ENCODE measurements at places on chromosomes 6 and 20. TPM values are rescaled to one million over a fixed set of nuclear protein-coding genes. Genes with fewer than 3 reads are reported as not detected.

GRCh38 chr6:90251295-90251992 is 45.2 kb downstream of the BACH2 start:
- H3K4me3 ChIP-seq = no peak overlapping the region
- DNase-seq = no peak
- H3K36me3 ChIP-seq = peaks cover 6% of the 10 kb centered on the region
- no peaks in the 10 kb centered on the region for H3K27me3 ChIP-seq

The ACSS1 gene
- total RNA-seq = 33.1 TPM

The TFAP2A gene
- 0.18 TPM for total RNA-seq

- H3K4me3 ChIP-seq = no peak overlapping the region
- no peaks in the 10 kb centered on the region for H3K4me1 ChIP-seq
- no peaks in the 10 kb centered on the region for H3K36me3 ChIP-seq
These were observed 311.9 kb upstream of the MAP3K7 start for GRCh38 chr6:90898763-90899162.

The PSORS1C1 gene
- total RNA-seq = not detected

The SLC22A23 gene
- 6.3 TPM for total RNA-seq

DNA sequence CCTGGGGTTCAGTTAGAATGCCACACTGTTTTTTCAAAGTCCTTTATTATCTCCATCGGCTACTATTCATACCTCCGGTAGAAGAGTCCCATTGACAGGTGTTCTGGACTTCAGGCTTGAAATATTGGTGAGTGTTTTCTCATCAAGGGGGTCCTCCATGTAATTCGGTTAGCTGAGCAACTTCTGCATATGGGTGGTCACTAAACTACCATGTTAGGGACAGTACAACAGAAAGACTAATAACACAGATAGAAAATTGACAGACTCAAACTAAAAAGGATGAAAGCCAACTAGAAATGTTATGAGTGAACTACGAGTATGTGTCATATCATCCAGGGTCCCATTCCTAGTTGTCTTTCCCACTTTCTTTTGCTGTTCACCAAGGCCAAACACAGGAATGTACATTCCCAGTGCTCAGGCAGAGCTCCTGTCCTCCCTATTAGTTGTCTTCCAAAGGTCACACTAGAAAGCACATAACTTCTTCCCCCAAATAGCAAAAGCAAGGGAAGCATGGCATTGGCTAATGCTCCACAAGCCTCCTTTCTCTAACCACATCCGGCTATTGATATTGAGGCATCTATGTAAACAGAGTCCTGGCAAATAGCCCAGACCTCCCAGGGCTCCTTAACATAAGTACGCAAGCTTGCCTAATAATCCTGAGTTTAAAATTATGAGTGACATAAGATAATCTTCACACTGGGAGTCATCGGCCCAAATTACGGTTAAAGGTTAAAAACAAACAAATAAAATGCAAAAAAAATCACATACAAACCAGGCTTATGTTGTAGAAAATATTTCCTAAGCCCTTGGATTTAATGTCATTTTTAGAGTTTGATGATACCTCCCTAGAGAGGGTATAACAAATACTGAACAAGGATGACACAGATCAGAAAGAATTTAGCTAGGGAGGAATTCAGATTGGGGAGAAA is 13.2 kb downstream of the CCN2 start:
- H3K27me3 ChIP-seq = peaks cover 26% of the 10 kb centered on the region
- H3K4me1 ChIP-seq = no peaks in the 10 kb centered on the region
- no peaks in the 10 kb centered on the region for H3K36me3 ChIP-seq
- DNase-seq = no peak

The FABP7 gene
- total RNA-seq = not detected

The OSTM1 gene
- total RNA-seq = 38.5 TPM

The SUMO4 gene
- 11.4 TPM for total RNA-seq

The POU5F1 gene
- total RNA-seq = not detected

- no peak overlapping the region for H3K4me3 ChIP-seq
- H3K27me3 ChIP-seq = no peaks in the 10 kb centered on the region
- no peak for DNase-seq
- H3K27ac ChIP-seq = no peak overlapping the region
- no peaks in the 10 kb centered on the region for H3K4me1 ChIP-seq
These were observed 183.5 kb upstream of the COL21A1 start for GRCh38 chr6:56430629-56431600.

The LST1 gene
- 42.6 TPM for total RNA-seq

- no peaks in the 10 kb centered on the region for H3K4me1 ChIP-seq
- H3K36me3 ChIP-seq = peaks cover 2% of the 10 kb centered on the region
- DNase-seq = no peak
- H3K27ac ChIP-seq = peak overlapping the region; percentile 1
These were observed 914 bp downstream of the TREM2 start for GRCh38 chr6:41161851-41162552.

DNA sequence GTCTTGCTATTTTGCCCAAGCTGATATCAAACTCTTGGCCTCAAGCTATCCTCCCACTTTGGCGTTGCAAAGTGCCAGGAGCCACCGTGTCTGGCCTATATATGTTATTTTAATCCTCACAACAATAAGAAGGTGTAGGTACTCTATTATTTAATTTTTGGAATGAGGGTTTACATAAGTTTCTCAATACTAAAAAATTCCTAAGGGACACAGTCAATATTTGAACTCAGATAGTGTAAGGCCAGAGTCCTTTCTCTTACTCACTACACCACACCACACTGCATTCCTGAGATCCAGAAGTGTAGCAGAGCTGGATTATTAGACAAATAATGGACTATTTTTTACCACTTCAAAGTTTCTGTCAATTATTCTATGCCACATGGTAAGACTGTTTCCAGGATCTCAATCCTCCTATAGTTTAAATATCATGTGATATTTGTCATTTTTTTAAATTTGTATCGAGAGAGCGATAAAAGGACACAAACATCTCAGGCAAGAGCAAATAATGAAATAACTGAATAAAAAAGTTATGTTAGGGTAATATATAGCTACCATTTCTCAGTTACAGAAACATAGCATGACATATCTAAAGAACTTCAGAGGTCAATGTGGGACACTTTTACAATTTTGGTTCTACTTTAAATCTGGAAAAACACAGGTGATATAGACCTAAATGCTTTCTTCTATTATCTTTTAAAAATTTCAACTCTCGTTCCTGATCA is 162.2 kb upstream of the THEMIS start:
- H3K36me3 ChIP-seq = no peaks in the 10 kb centered on the region
- H3K27ac ChIP-seq = no peak overlapping the region
- no peaks in the 10 kb centered on the region for H3K4me1 ChIP-seq
- DNase-seq = no peak

- DNase-seq = no peak
- H3K27ac ChIP-seq = peak overlapping the region; percentile 67
- H3K4me3 ChIP-seq = no peak overlapping the region
These were observed 20.5 kb upstream of the LTV1 start for GRCh38 chr6:143822584-143823024.

The C20orf96 gene
- 2.4 TPM for total RNA-seq

The TOX2 gene
- 2.2 TPM for total RNA-seq

The PABPC1L gene
- total RNA-seq = 37.5 TPM

GRCh38 chr6:33208091-33208967 is at the start of gene RING1:
RING1 (plus strand) TSS chr6:33208500; CDS start chr6:33208823, 323 bp downstream.
- H3K36me3 ChIP-seq = peaks cover 4% of the 10 kb centered on the region
- peak within 1 kb of the TSS; percentile 96 for H3K4me3 ChIP-seq
- peak within 1 kb of the TSS; percentile 90 for H3K27ac ChIP-seq
- peak; percentile 89 for DNase-seq
- H3K4me1 ChIP-seq = peaks cover 51% of the 10 kb centered on the region
- peaks cover 14% of the 10 kb centered on the region for H3K27me3 ChIP-seq

GRCh38 chr6:2179950-2180349 is 65.5 kb downstream of the GMDS start:
- no peak for DNase-seq
- H3K4me3 ChIP-seq = no peak overlapping the region
- peaks cover 5% of the 10 kb centered on the region for H3K36me3 ChIP-seq
- H3K4me1 ChIP-seq = peaks cover 16% of the 10 kb centered on the region
- no peak overlapping the region for H3K27ac ChIP-seq

DNA sequence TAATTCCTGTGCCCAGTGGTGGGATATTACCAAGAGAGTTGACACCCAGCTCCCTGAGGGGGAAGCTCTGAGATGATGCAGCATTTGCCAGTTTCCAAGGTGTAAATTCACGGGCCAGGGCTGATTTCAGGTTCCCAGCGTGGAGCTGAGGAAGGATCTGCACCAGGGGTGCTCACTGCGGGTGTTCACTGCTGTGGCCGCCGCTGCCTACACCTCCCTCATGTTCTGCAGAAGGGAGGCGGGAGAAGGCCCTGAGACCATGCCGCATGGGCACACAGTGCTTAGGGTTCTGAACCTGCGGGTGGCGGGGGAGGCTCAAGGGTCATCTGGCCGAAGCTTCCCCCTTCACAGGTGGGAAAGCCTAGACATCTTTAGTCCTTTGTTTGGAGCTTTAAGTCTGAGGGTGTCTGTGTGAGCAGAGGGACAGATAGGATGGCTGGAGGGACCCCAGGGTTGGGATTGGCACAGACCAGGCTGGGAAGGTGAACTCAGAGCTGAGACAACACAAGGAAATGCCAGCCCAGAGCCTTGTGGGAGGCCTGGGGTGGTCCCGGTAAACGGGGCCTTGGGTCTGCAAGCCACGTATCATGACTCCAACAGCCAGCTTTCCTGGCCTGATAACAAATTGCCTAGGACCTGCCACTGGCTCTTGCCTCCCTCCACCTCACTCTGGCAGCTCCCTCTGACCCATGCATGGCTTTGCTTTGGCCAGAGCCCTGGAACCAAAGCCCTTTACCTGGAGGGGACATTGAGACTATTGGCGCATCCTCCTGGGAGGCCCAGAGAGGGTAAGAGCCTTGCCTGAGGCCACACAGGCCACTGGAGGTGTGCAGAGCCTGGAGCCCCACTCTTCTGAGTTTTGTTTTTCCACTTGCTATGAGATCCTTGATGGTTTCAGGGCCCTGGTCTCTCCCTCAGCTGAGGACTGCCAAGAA is 40.4 kb downstream of the SYNJ2 start:
- peaks cover 7% of the 10 kb centered on the region for H3K36me3 ChIP-seq
- H3K4me1 ChIP-seq = peaks cover 24% of the 10 kb centered on the region
- H3K27me3 ChIP-seq = no peaks in the 10 kb centered on the region
- no peak for DNase-seq
- peak overlapping the region; percentile 69 for H3K27ac ChIP-seq

DNA sequence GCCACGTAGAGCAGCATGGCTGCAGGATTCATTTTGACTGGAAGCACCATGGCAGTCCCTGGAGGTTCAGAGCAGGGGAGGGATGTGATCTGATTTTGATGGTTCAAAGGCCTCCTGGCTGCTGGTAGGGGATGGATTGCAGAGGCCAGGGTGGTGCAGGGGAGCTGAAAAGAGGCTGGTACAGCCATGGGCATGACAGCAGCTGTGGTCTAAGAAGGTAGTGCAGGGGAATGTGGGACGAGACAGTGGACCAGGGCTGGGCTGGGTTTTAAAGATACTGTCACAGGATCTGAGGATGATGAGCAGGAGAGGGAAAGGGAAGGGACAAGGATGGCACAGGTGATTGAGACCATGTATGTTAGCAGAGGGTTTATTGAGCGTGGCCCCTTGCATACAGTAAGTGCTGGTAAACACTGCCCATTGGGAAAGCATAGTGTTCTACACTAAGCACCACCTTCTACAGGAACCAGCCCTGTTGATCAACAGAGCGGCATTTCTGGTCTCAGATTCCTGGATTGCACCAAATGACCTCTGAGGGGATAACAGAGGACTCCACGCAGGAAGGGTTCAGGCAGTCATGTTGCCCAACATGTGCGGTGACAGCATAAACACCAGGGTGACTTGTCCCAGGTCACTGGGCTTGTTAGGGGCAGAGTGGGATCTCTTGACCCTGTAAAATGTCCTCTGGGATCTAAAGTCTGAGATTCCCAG is 14.5 kb upstream of the SIRPA start:
- peaks cover 1% of the 10 kb centered on the region for H3K27me3 ChIP-seq
- peaks cover under 1% of the 10 kb centered on the region for H3K36me3 ChIP-seq
- no peak overlapping the region for H3K4me3 ChIP-seq
- H3K27ac ChIP-seq = peak overlapping the region; percentile 1
- no peak for DNase-seq

DNA sequence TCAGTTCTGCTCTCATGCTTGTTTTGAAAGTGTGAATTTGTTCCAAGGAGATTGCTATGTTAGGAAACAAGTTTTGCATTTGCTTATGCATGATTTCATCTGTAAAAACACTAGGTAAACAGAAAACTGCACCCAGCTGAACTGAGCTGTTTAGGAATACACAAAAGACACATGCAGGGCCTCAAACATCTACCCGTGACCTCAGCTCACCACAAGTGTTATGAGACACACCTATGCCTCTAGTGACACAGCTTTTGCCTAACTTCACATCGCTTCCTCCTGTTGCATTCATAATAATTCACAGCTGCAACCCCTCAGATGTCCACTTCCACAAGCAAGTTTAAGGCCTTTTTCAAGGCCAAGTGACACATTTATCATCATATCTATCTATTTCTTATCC is 98.0 kb upstream of the SLC24A3 start:
- DNase-seq = no peak
- H3K4me1 ChIP-seq = no peaks in the 10 kb centered on the region
- no peak overlapping the region for H3K27ac ChIP-seq
- no peaks in the 10 kb centered on the region for H3K36me3 ChIP-seq

All from T-helper 17 cell (primary cell).